ENCODE measurements at places on chromosomes 2 and 18. TPM values are rescaled to one million over a fixed set of nuclear protein-coding genes. Genes with fewer than 3 reads are reported as not detected.

The INHBB gene
- polyA plus RNA-seq: 13.9 TPM

The HPCAL1 gene
- polyA plus RNA-seq: 85.6 TPM

The ADD2 gene
- 67.0 TPM for polyA plus RNA-seq

The EDAR gene
- polyA plus RNA-seq: not detected

The SCYGR4 gene
- not detected for polyA plus RNA-seq

The AMER3 gene
- polyA plus RNA-seq: 5.7 TPM

The PLCD4 gene
- 9.7 TPM for polyA plus RNA-seq

The CNTNAP5 gene
- polyA plus RNA-seq: 0.90 TPM

The NT5C1B gene
- polyA plus RNA-seq: not detected

The CYP20A1 gene
- polyA plus RNA-seq: 5.6 TPM

The SPOPL gene
- 2.3 TPM for polyA plus RNA-seq

The SLC5A7 gene
- polyA plus RNA-seq: not detected

The REG3A gene
- not detected for polyA plus RNA-seq

The MTIF2 gene
- 11.6 TPM for polyA plus RNA-seq

The GLI2 gene
- 0.37 TPM for polyA plus RNA-seq

Data from brain (organoid and tissue), 16 donors.